Cardiac muscle cell (in vitro differentiated cells and primary cell): ENCODE measurements at places on chromosomes 7 and 10. TPM values are rescaled to one million over a fixed set of nuclear protein-coding genes. Genes with fewer than 3 reads are reported as not detected.
A peak's percentile ranks its signal among the peaks of the same experiment; 100 is the strongest.

DNA sequence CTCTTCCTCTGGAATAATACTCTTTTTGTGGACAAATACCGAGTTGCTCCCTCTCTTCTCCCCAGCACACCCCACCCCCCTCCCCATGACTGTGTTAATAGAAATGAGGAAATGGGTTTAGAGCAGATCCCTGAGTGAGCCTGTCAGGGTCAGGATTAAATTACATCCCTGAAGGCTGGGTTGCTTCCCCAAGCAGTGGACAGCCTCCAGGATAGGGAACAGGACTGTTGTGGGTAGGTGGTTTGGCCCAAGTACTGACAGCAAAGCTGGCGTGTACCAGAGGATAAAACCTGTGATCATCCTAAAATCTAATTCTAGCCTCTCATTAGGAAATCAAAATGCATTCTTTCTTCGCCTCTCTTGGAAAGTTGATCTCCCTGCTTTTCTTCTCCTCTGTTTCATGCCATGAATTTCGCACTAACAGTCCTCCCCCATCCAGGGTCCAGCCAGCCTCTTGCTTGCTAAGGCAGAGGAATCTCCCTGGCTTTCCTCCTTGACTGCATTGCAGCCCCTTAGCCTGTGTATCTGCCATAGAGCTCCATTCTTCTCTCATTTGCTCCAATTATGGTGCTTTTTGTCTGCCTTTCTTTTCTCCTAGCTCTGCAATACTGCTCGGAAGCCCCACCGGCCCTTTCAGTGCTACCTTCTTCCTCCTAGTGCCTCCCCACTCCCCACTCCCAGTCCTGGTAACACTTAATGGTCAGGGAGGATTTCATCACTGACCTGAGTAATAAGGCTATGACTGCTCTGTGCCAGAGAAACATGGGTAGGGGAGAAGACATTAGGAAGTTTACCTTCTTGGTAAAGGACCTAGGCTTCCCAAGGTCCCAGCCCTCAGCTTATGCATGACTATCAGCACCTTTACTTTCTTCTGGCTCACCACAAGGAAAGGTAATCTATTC lies 8.4 kb downstream of the LRRC4 start:
- no peaks in the 10 kb centered on the region for H3K27me3 ChIP-seq
- H3K27ac ChIP-seq: no peak overlapping the region
- no peak for DNase-seq
- H3K4me3 ChIP-seq: no peak overlapping the region
- H3K4me1 ChIP-seq: peaks cover 11% of the 10 kb centered on the region
- no peaks in the 10 kb centered on the region for H3K36me3 ChIP-seq

- H3K27ac ChIP-seq: no peak overlapping the region
- no peak overlapping the region for H3K4me3 ChIP-seq
- no peaks in the 10 kb centered on the region for H3K36me3 ChIP-seq
- no peaks in the 10 kb centered on the region for H3K4me1 ChIP-seq
- no peaks in the 10 kb centered on the region for H3K27me3 ChIP-seq
- no peak for DNase-seq
Measured at GRCh38 chr10:122010405-122011050, 21.6 kb downstream of the TACC2 start.

- no peaks in the 10 kb centered on the region for H3K27me3 ChIP-seq
- no peaks in the 10 kb centered on the region for H3K36me3 ChIP-seq
- H3K4me1 ChIP-seq: peaks cover 38% of the 10 kb centered on the region
- no peak overlapping the region for H3K4me3 ChIP-seq
Measured at GRCh38 chr7:30143748-30144251, 9.0 kb downstream of the MTURN start.

GRCh38 chr10:69718951-69719350 lies 82.8 kb upstream of the COL13A1 start:
- H3K27ac ChIP-seq: no peak overlapping the region
- no peak overlapping the region for H3K4me3 ChIP-seq
- H3K27me3 ChIP-seq: no peaks in the 10 kb centered on the region
- no peaks in the 10 kb centered on the region for H3K36me3 ChIP-seq
- DNase-seq: no peak

DNA sequence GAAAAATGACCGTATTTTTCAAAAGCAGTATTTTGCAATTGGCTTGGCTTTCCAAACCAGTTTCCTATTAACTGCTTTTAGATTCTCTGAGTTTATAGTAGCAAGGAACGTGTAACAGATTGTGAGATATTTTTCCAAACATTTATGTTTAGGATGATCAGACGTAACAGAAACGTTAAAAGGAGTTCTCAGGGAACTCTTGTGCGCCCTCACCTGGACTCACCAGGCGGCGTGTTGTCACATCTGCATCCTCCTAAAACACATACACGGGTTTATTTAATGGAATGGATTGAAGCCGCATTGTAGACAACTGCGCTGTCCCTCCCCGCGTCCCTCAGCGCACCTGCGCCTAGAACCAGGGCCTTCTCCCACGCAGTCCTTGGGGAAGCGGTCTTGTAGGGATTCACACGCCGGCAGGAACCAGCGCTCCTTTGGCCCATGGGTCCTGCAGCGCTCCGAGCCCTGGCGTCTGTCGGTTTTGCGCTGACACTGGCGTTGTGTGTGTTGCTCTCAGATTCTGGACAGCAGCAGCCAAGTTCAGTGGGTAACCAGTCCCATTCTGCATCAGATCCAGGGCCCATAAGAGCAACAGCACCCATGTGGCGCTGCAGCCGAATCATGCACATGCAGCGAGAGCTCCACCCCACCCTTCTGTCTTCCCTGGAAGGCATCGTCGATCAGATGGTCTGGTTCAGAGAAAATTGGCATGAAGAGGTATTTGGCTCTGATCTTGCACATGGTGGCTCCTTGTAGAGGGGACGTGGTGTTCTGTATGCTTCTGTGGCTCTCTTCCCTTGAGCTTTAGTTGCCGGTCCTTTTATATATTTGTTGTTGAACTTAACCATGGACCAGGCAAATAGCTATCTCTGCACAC lies 114.9 kb downstream of the TRRAP start:
- no peak overlapping the region for H3K4me3 ChIP-seq
- no peak for DNase-seq
- H3K4me1 ChIP-seq: no peaks in the 10 kb centered on the region
- no peak overlapping the region for H3K27ac ChIP-seq

- H3K4me3 ChIP-seq: no peak overlapping the region
- DNase-seq: no peak
- H3K27me3 ChIP-seq: peaks cover 40% of the 10 kb centered on the region
- H3K36me3 ChIP-seq: no peaks in the 10 kb centered on the region
- no peak overlapping the region for H3K27ac ChIP-seq
Measured at GRCh38 chr10:43260911-43261577, 5.8 kb downstream of the RASGEF1A start.

- H3K27me3 ChIP-seq: no peaks in the 10 kb centered on the region
- peaks cover 10% of the 10 kb centered on the region for H3K4me1 ChIP-seq
- H3K27ac ChIP-seq: no peak overlapping the region
- no peak for DNase-seq
- H3K36me3 ChIP-seq: no peaks in the 10 kb centered on the region
Measured at GRCh38 chr10:60348982-60349381, 40.7 kb downstream of the ANK3 start.

DNA sequence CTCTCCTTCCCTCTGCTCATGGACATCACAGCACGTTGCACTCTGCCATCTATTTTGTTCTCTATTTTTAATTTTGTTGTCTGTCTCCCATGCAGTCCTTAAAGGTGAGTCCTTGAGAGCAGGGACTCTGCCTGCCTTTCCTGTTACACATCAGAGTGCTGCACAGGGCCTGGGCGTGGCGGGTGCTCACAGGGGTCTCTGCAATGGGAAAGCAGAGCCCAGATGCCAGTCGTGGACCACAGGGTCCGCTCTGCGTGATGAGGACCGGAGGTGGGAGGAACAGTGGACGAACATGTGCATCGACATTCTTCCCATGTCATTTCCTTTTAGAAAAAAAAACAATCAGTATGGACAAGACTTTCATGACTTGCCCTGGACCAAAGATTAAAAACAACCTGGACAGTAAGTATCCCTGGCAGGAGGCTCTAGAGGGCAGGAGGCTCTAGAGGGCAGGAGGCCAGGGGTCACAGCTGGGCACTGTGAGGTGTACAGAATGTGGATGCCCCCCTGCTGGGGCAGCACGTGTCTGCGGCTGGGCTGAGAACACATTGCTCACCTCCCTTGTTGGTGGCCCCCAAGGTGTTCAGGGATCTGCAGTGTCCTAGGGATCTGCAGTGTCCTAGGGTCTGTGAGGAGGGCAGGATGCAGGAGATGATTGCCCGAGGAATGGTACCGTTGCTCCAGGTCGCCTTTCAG lies 29.6 kb upstream of the ZNF488 start:
- H3K27me3 ChIP-seq: no peaks in the 10 kb centered on the region
- H3K27ac ChIP-seq: no peak overlapping the region
- no peaks in the 10 kb centered on the region for H3K36me3 ChIP-seq

DNA sequence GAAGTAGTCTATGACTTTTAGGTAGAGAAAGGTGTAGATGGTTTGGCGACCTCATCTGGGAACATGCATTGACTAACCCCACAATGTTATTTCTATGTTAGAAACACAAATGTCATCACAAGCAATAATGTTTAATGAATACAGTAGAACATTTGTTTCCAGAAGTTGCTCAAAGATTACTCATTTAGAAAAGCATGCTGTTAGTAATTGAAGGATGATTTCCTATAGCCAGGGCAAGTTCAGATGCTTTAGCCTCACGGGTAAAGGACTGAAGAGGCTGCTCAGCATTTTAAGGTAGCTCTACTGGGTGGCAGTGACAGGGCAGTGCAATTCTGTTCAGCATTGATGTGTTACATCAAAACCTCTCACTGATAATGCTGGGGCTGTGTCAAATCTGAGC lies 199.3 kb upstream of the FZD1 start:
- H3K27ac ChIP-seq: no peak overlapping the region
- no peak overlapping the region for H3K4me3 ChIP-seq
- no peaks in the 10 kb centered on the region for H3K36me3 ChIP-seq
- no peaks in the 10 kb centered on the region for H3K27me3 ChIP-seq

GRCh38 chr7:36474283-36475010 lies 84.8 kb downstream of the ANLN start:
- H3K4me1 ChIP-seq: no peaks in the 10 kb centered on the region
- peak; percentile 53 for DNase-seq
- H3K36me3 ChIP-seq: no peaks in the 10 kb centered on the region
- no peak overlapping the region for H3K27ac ChIP-seq
- H3K4me3 ChIP-seq: no peak overlapping the region

GRCh38 chr10:77131214-77131613 lies 506.4 kb downstream of the KCNMA1 start:
- no peak for DNase-seq
- no peaks in the 10 kb centered on the region for H3K27me3 ChIP-seq
- no peaks in the 10 kb centered on the region for H3K4me1 ChIP-seq
- H3K36me3 ChIP-seq: no peaks in the 10 kb centered on the region
- no peak overlapping the region for H3K27ac ChIP-seq
- no peak overlapping the region for H3K4me3 ChIP-seq

DNA sequence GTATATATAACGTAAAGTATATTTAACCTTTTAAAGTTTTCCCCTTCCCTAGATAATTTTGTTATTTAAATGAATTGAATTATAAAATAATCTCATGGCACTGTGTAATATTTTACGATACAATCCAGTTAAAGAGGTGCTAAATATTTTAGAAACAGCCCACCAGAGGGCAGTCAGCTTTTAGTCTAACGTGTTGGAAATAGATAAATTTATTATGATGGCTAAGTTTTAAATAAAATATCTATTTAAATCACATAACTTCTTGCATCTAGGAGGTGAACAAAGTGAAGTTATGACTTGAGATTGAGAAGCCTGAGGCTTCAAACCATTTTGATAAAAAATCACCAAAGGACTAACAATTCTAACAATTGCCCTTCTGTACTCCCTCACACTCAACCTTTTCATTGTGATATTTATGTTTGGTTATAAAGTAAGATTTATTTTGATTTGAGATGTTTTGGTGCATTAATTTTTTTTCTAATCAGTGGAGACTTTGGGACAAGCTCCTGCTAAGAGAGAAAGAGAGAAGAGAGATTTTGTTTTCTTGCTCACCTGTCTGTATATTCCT lies 171.5 kb upstream of the SP4 start:
- peaks cover 35% of the 10 kb centered on the region for H3K27me3 ChIP-seq
- H3K4me1 ChIP-seq: no peaks in the 10 kb centered on the region
- DNase-seq: peak; percentile 57

- no peaks in the 10 kb centered on the region for H3K4me1 ChIP-seq
- H3K27ac ChIP-seq: no peak overlapping the region
- DNase-seq: peak; percentile 44
- no peak overlapping the region for H3K4me3 ChIP-seq
- H3K27me3 ChIP-seq: no peaks in the 10 kb centered on the region
Measured at GRCh38 chr7:91288208-91288824, 24.1 kb downstream of the FZD1 start.

Gene MBL2
- not detected in 2 replicates for total RNA-seq

Gene DRGX
- total RNA-seq: not detected in 2 replicates

Gene THNSL1
- total RNA-seq: 3.9 and 4.5 TPM in 2 replicates

Gene CPEB3
- 4.5 and 8.3 TPM in 2 replicates for total RNA-seq

Gene FBXO24
- total RNA-seq: 0.78 and 1.9 TPM in 2 replicates
